Cardiac muscle cell (in vitro differentiated cells and primary cell): ENCODE measurements at places on chromosomes 5 and 9. TPM values are rescaled to one million over a fixed set of nuclear protein-coding genes. Genes with fewer than 3 reads are reported as not detected.

FREM1 gene
- total RNA-seq: 24.8 and 54.4 TPM in 2 replicates

PCDHGA1 gene
- 1.7 and 2.3 TPM in 2 replicates for total RNA-seq

SEMA4D gene
- total RNA-seq: 14.5 and 34.2 TPM in 2 replicates

SFXN1 gene
- total RNA-seq: 98.2 and 103 TPM in 2 replicates

FAM151B gene
- 1.0 and 2.0 TPM in 2 replicates for total RNA-seq

TNFAIP8 gene
- total RNA-seq: 20.8 and 21.9 TPM in 2 replicates

IFNA2 gene
- not detected in 2 replicates for total RNA-seq

MTRR gene
- 29.6 and 34.3 TPM in 2 replicates for total RNA-seq

RPL12 gene
- 1,318 and 1,367 TPM in 2 replicates for total RNA-seq

FGD3 gene
- 0.18 and 1.3 TPM in 2 replicates for total RNA-seq

GPR21 gene
- 0.21 and 1.0 TPM in 2 replicates for total RNA-seq

PCDHA6 gene
- 2.6 and 16.9 TPM in 2 replicates for total RNA-seq

PCDHB9 gene
- 7.4 and 7.9 TPM in 2 replicates for total RNA-seq

GRCh38 chr5:157516006-157516405, 56.0 kb downstream of the NIPAL4 start:
- no peak for DNase-seq

GRCh38 chr9:95250462-95251221, 66.9 kb downstream of the FANCC start:
- DNase-seq: no peak

DNA sequence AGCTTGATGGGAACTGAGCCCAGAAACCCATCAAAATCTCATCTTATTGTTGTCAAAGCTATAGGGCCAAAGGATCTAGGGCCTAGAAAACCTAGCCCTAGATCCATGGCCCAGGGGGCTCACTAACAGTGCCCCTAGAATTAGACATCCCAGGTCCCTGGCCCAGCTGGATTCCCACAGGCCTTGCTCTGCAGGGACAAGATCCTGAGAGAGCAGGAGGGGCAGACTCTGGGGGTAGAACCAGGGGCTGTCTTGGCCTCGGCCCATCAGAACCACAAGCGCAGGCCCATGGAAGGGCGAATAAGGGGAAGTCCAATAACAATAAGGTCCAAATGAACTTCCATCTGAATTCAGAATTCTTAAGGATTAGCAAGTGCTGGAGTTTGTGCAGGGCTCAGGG, 69.6 kb downstream of the IL6ST start:
- DNase-seq: no peak

DNA sequence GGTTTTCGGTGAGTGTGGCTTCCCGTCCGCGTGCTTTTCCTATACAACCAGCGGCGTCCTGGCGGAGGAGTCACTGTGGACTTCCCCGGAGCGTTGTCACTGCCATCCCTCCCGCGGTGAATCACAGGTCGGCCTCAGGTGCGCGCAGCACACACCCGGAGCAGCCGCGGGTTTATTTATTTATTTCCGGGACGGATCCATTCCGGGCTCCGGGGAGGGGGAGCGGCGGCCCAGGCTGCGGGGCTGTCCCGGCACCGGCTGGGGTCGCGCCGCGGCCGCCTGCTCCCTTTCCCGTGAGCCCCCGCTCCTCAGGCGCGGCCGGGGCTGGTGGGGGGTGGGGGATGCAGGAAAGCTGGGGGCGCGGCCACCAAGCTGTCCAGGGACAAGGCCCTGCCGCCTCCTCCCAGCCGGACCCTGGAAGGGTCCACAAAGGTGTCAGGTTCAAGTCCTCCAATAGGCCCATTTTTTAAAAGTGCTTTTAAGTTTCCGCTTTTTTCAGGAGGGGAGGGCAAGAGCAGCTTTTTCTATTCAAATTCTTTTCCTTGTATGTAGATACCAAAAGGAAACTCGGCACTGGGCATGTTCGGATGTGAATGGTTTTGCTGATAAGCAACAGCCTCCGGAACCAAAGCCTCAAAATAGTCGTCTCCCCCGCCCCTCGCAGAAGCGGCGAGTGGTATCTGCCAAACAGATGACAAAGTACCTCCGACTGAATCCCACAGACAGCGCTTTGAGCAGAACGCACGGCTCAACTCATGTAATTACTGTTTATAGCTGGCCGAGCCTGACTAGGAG, 192.5 kb downstream of the CD180 start:
- DNase-seq: peak; percentile 96

GRCh38 chr9:92010705-92011536, 60.9 kb upstream of the ROR2 start:
- DNase-seq: no peak

GRCh38 chr9:137851516-137852267, 25.9 kb upstream of the CACNA1B start:
- DNase-seq: no peak

DNA sequence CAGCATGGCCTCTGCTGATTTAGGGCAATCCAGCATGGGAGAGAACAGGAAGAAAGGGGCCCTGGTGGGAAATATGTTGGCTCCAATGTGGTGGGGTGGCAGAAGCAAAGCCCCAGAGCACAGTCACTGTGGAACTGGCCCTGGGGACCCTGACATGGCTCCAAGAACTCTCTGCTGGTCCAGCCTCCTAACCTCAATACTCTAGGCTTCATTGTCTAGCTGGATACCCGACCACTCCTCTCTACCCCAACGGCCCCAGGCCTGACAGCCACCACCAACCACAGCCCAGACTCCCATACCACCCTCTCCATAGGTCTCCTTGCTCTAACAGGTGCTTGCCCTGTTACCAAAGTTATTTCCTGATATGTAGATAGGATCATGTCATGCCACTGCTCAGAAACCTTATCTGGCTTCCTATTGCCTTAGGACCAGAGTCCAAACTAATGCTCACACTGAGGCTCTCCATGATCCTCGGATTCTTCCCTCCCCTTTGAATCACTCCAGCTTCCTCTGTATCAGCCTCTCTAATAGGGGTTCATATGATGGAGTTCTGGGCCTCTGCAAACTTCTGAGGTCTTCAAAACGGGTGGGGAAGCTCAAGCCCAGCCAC, 12.9 kb downstream of the ACSL6 start:
- DNase-seq: no peak

DNA sequence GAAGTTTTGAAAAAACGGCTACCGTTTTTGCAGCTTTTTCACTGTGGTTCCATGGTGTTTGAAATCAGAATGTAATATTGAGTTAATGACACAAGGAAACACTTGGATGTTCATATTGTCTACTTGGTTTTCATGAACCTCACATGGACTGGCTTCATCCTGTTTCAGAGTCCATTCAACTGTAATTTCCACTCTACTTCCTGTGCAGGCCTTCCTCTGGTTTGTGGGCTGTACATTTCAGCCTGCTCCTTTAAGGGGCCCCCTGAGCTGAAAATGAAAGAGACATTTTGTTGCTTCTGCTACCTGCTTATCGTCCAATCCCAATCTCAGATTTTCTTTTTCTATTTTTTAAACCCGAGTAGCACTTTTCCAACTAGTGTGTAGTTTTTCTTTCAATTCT, 41.8 kb upstream of the CDKN2B start:
- DNase-seq: no peak

DNA sequence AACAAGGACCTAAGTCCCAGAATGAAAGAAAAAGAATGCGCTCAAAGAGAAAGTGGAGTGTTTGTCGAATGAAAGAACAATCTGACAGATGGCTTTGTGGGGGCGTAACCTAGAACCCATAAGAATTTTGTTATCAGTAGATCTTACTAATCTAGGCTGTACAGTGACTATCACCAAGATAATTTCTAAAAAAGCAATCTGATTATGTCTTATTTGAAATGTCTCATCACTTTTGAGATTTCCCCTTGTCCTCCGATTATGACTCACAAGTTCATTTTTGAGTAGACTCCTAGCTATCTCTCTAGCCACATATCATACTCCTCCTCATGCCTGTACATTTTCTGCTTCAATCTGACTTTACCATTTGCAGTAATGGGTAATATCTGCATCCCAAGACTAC, 135.6 kb upstream of the SMARCA2 start:
- no peak for DNase-seq

- no peak for DNase-seq
Observed at GRCh38 chr9:14212077-14212476, 101.9 kb downstream of the NFIB start.

DNA sequence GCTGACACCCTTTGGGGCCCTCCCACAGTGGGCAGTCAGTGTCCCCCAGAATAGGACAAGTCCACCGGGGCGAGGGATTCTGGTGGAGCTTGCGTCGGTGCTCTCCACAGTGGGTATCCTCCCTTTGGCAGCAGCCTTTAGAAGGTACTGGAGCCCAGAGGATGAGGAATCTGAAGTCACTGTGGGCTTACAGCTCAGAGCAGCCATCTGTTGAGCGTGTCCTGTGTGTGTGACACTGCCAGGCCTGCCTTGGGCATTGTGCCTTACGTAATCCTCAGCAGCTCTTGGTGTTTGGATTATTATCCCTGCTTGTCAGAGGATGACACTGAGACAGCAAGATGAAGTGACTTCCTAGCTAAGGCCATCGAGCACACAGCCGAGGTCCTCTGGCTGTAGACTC, 12.6 kb downstream of the URM1 start:
- DNase-seq: no peak

GRCh38 chr9:91817493-91818224, 132.4 kb downstream of the ROR2 start:
- no peak for DNase-seq

- no peak for DNase-seq
Observed at GRCh38 chr9:36677611-36678010, 104.9 kb downstream of the MELK start.

DNA sequence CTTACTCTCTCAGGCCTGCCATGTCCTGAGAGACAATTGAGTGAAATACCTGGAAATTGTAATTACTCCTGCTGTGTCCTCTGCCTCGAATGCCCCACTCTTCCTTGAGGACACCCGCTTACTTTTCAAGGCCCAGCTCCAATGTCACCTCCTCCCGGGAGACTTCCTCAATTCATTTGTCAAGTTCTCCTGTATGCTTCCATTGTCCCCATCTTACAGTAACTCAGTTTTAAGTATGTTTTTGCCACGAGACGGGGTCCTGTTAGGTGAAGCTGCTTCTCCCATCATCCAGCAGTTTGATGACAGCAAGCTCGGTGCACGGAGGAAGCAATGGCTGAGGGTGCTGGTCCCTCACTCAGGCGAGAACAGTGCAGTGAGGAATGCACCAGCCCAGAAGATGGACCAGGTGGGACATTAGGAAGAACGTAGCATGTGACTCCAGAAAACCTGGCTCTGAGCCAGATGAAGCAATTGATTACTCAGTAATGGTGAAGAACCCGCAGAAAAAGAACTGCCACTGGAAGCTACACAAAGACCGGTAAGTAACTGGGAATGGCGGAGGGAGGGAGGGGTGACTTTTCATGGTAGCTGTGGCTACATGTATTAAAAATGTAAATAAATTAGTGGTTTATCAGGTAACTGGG, 274.8 kb downstream of the DENND1A start:
- no peak for DNase-seq

GRCh38 chr9:16485575-16486321, 384.7 kb downstream of the BNC2 start:
- no peak for DNase-seq

- DNase-seq: no peak
Observed at GRCh38 chr5:172846249-172846648, 12.2 kb downstream of the ERGIC1 start.

GRCh38 chr5:127619908-127620479, 28.9 kb upstream of the CTXN3 start:
- DNase-seq: no peak

DNA sequence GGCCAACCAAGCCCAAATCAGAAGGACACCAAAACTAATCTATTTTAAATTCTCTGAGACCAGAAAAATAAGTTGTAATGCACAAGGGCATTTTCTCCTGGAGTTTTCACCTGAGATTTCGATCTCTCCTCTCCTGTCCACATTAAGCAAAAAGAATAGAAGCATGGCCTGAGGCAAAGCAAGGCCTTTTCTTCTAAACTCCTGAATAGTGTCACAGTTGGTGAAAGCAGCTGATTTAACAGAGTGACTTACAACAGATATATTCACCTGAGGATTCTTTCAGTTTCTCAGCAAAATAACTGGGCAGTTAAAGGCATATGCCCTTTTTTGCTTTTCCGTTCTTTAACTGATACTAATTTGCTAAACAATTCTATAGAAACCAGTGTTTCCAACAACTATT, 547.7 kb downstream of the EFNA5 start:
- no peak for DNase-seq

DNA sequence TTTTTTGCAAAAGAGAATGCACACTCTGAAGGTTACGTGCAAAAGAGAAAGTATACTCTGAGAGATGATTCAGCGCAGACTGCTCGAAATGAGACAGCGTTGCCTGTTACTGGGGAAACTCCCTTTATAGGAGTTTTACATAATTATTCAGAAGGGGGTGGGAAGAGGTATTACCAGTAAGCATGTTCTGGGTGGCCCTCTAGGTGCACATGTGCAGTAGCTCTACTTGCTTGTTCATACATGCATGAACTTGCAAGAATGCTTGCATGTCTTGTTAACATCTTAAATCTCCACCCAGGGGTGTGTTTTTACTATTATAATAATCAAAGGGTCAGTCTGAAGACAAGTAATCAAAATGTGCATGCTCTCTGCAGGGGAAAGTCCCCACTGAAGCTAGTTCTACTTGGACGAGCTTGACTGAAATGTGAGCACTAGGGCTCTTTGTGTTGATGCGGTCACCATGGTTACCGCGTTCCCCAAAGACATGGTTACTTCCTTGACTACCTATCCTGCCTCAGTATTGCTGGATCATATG, 75.5 kb downstream of the SGCD start:
- no peak for DNase-seq

GRCh38 chr5:17678751-17679324, 44.6 kb downstream of the TAF11L14 start:
- no peak for DNase-seq

- DNase-seq: no peak
Observed at GRCh38 chr5:145804701-145805100, 30.4 kb downstream of the PRELID2 start.

DNA sequence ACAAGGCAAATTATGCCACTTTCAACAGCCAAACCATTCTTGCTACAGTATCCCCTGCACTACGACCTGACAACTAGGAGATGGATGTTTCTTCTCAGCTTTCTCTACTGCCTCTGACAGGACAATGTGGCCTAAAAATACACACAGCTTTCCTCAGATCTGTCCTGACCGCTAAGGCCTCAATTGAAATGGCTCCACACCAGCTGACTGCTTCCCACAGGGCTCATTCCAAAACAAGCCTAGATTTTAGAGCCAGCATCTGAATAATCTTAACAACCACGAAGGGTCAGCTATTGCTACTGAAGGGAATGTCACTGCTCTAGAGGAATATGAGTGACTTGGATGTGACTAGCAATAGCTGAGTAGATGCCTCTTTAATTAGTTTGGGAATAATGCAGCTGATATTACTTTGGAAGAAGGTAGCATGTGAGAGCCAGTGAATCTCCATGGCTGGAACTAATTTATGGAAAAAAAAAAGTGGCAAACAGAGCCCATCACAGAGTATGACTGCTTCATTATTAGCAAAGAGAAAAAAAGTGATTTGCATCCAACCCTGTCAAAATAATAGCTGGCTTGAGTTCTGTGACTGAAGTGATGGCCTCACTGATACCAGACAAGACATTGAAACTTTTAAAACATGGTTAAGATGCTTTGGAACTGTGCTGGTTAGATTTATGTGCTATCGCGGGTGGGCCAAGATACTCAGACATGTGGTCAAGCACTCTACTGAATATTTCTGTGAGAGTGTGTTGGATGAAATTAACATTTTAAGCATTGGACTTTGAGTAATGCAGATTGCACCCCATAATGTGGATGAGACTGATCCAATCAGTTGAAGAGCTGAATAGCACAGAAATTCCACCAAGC, 450.2 kb downstream of the NR2F1-AS1 start:
- no peak for DNase-seq
